ENCODE measurements at places on chromosomes 7 and 10.

GRCh38 chr7:156751319-156751718 is 110.7 kb downstream of the RNF32 start:
- peak; percentile 24 for DNase-seq

- DNase-seq, result no peak
Measured at GRCh38 chr10:60803433-60803832, 25.2 kb downstream of the CDK1 start.

- DNase-seq, result peak; percentile 17
Measured at GRCh38 chr10:73095481-73096021, 1.1 kb downstream of the P4HA1 start.

GRCh38 chr10:105138358-105138757 is 497.3 kb downstream of the SORCS3 start:
- no peak for DNase-seq

- no peak for DNase-seq
Measured at GRCh38 chr10:49140304-49141177, 6.7 kb upstream of the FAM170B start.

DNA sequence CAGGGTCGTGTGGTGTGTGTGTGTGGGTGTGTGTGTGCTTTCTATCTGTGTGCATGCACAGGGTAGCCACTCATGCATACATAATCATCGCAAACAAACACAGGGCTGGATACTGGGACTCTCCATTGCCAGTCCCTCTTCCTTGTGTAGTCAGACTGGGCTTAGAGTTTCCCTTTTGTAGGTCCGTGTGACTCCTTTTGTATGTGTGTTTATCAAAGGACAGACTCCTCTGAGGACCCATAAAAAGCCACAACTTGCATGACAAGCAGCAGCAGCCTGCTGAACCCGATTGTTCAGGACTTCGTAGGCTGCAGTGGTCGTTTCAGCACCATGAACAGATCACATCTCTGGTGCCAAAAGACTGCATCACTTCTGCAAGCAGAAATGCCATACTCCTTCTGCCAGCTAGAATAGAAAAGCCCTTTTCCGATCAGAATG is 895 bp downstream of the VSTM2A start:
- DNase-seq, result no peak

- no peak for DNase-seq
Measured at GRCh38 chr7:157610671-157611295, 274.0 kb downstream of the DNAJB6 start.

DNA sequence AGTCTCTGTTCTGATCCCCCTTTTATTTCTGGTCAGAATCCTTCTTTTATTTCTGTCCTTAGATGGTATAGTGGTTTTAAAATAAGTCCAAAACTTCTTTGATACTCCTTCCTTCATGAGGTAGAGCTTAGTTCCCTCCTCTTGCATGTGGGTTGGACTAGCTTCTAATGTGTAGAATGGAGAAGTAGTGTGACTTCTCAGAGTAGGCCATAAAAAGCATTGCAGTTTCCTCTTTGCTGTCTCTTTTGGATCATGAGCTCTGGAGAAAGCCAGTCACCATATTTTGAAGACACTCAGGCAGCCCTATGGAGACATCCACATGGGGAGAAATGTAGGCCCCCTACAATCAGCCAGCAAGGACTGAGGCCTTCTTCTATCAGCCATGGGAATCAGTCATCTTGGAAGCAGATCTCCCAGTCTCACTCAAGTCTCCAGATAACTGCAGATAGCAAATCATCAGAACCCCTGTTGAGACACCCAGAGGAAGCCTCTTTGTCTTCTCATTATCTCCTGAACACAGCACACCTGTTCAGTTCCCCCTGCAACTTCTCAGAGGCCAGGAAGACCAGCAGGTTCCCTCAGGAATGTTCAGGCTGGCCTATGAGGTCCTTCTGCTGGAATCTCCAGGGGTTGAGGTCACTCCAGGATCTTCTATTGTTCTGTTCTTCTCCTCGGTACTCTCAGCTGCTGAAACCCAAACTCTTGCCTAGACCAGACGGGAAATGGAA is 511.9 kb upstream of the ZMIZ1 start:
- DNase-seq, result no peak

GRCh38 chr7:13988731-13989125 is 738 bp downstream of the ETV1 start:
- no peak for DNase-seq

DNA sequence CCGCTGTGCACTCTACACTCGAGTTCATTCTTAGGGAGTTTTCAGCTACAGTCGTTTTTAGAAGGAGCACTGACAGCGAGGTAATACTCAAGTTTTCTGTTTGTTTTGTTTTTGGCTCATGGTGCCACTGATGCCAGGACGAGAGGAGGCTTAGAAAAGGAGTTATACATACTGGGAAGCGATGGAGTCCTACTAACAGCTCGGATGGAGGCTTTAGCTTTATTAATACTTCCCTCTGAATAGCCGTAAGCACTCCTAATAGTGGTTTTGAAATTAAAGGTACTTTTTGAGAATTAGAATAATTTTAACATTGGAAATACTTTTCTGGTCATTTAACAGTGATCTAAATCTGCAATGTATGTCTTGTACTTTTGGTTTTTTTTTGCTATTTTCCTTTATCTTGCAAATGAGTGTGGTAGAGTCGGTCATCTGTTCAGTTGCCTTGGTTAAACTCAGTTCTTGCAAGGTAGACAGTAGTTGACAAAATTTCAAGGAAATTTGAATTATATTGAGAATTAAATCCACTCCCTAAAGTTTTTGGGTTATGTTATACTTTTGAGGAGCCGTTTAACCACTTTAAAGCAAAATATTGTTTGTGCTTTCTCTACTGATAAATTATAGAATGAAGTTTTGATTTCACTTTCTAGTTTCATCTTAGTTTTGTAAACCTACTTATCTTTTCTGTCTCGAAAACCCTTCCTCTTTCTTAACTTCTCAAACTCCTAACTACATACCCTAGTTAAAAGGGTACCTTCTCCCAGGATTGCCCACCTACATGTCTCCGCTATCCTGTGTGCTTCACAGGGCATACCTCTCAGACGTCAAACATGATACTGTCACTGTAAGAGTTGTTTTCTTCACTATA is 1.5 kb downstream of the HBP1 start:
- DNase-seq, result no peak

- DNase-seq, result peak; percentile 15
Measured at GRCh38 chr7:102875700-102876295, 37.0 kb upstream of the LRRC17 start.

DNA sequence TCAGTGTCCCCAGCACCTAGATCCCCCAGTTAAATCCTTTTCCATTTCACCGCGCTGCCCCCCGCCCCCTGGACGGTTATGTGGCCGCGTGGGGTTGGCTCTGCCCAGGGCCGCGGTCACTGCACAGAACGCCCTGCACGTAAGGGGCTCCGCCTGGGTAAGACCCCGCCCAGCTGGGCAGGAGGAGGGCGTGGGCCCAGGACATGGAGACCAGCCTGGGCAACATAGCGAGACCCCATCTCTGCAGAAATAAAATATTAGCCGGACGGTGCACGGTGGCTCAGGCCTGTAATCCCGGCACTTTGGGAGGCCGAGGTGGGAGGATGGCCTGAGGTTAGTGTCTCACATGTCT is 650 bp upstream of the ZFAND2A start:
- no peak for DNase-seq

- peak; percentile 59 for DNase-seq
Measured at GRCh38 chr7:139618482-139619366, 95.2 kb downstream of the CLEC2L start.

GRCh38 chr10:4549139-4549653 is 276.8 kb upstream of the AKR1E2 start:
- DNase-seq, result no peak

DNA sequence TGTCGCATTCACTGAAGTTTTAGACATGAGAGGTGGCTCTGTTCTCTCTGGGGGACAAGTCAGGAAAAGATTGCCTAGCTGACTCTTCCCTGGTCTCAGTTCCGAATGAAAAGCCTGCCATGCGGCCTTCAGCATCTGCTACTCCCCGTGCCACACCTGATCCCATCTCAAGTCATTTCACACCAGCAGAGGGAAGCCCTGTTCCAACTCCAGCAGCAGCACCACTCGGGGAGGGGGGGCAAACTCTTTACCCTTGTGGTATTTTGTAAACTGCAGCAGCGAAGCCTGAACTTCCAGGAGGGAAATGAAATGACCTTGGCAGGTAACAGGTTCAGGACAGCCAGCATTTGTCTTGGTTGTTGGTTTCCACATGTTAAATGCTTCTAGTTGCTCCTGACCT is 13.8 kb downstream of the LRRC4 start:
- DNase-seq, result no peak

- DNase-seq, result no peak
Measured at GRCh38 chr7:102897211-102897631, 15.6 kb upstream of the LRRC17 start.

DNA sequence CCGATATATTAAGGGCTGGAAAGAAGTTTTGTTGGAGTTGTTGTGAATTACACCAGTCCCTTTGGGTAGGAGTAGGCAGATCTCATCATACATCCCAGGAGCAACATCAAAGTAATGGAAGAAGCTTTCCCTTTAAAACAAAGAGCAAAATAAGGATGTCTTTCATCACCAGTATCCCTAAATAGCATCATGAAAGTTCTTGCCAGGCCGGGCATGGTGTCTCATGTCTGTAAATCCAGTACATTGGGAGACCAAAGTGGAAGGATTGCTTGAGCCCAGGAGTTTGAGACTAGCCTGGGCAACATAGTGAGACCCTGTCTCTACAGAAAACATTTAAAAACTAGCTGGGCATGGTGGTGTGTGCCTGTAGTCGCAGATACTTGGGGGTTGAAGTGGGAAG is 38.7 kb downstream of the LRRC20 start:
- DNase-seq, result no peak

DNA sequence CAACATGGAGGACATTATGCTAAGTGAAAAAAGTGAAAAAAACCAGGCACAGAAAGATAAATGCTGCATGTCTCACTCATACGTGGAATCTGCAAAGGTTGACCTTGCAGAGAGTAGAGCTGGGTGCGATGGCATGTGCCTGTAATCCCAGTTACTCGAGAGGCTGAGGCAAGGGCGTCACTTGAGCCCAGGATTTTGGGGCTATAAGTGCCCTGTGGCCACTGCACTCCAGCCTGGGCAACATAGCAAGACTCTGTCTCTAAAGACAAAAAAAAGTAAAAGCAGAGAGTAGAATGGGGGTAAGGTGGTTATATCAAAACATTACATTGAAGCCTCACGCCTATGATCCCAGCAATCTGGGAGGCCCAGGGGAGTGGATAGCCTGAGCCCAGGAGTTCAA is 22.8 kb downstream of the CBX3 start:
- DNase-seq, result no peak

GRCh38 chr7:134448356-134449229 is 10.3 kb downstream of the AKR1B1 start:
- DNase-seq, result no peak

DNA sequence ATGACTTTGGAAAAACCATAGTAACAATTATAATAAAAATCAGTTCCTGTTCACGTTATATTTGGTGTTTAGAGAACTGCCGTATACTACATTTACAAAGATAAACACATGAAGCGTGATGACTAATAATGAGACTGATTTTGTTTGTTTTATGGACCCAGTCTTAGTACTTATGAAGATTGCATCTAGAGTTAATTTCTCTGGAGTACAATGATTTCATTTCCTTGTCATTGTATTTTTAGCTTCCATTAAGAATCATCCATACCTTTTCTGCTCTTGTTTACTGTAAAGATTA is 2.9 kb downstream of the RBM20 start:
- DNase-seq, result no peak

DNA sequence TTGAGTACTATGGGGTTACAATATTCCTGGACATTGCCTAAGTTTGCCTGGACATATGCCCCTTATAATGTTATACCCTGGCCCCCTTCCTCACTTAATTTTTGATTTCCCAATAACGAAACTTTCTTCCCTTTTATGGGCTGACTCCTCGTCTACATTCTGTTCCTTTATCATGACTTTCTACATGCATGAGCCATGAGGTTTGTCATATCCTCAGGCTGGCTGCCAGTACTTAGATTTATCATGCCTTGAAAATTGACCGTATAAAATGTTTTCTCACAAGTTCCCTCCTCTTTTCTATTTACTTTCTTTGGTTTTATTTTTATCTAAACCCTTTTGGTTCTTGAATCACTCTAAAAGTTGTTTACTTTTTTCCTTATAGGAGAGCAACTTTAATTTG is 4.7 kb downstream of the DNAH11 start:
- DNase-seq, result no peak

- peak; percentile 73 for DNase-seq
Measured at GRCh38 chr10:15370856-15371701, at the start of gene FAM171A1. FAM171A1 (minus strand) TSS chr10:15371289; CDS start chr10:15371052, 237 bp downstream.

DNA sequence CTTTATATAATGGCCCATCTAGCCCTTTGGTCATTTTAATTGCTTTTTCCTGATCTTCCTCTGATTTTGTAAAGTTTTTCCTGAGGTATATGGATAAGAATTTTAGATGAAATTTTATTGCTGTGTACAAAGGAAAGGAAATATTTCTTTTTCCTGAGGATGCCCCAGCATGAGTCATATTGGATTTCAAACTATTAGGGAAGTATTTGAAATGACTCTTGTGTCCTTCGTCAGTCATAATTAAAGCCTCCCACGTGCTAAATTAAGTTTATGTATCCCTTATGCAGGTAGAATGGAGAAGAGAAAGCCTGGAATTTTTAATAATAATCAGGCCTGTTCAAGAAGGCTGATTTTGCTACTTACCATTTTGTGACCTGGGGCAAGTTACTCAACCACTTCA is 82.6 kb upstream of the GLI3 start:
- DNase-seq, result no peak

GRCh38 chr10:67476201-67476600 is 219.8 kb downstream of the CTNNA3 start:
- DNase-seq, result no peak

- DNase-seq, result no peak
Measured at GRCh38 chr7:2440608-2441245, 35.5 kb downstream of the GRIFIN start.

GRCh38 chr10:124589491-124590041 is 127.9 kb downstream of the LHPP start:
- DNase-seq, result no peak

DNA sequence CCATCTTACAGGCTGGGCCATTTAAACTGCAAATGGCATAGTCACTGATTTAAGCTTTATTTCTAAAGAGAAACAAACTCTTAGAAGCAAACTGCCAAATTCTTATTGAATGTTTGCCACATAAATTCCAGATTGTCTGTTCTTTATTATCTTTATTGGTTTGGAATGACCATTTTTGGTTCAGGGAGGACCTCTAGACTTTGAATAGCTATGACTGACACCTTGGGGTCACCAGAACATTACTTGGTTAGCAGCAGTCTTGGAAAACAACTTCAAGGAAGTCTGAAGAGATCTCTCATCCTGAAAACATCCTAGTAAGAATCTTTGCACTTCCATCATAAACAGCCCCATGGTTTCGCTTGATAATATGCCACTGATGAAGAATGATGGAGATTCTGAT is 197.1 kb downstream of the SUGCT start:
- DNase-seq, result no peak

- DNase-seq, result no peak
Measured at GRCh38 chr10:9868499-9868898, 1149.2 kb upstream of the CELF2 start.

GRCh38 chr7:141617280-141617679 is 66.1 kb downstream of the AGK start:
- no peak for DNase-seq

GRCh38 chr7:47653550-47654411 is 71.9 kb upstream of the TNS3 start:
- no peak for DNase-seq

GRCh38 chr10:21260506-21261149 is 264.9 kb downstream of the SKIDA1 start:
- no peak for DNase-seq

- DNase-seq, result no peak
Measured at GRCh38 chr7:31497516-31497915, 16.4 kb upstream of the ITPRID1 start.

GRCh38 chr10:107740962-107741690 is 576.6 kb upstream of the SORCS1 start:
- no peak for DNase-seq
